ENCODE measurements at places on chromosomes 3 and 15.

DNA sequence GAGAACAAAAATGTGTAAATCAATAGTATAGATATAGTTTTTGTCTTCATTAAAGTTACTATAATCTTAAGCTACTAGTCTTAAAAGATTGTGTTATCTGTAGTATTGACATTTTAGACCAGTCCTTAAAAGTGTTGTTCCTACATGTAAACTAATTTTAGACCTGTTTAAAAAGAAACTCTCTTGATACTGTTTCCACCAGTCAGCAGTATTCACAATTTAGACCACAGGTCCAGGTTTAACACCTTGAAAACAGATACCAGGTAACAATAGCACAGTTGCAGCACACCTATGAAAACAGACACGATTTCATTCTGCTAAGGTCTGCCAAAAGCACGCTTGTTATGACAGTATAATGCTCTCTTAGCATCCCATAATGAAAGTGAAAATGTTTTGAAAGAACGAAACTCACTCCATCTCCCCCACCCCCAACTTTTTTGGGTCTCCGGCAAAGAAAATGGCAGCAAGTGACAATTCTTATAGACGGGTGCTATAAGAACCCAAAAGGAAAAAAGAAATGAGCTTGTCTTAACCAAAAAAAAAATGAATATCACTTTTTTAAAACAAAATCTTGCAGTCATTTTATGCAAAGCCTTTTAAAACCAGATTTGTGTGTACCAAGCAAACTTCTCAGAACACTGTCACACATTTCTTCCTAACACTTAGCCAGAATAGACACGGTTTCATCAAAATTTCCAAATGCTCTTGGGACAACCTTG is 1.6 kb downstream of the EIF4E3 start:
- DNase-seq = no peak

DNA sequence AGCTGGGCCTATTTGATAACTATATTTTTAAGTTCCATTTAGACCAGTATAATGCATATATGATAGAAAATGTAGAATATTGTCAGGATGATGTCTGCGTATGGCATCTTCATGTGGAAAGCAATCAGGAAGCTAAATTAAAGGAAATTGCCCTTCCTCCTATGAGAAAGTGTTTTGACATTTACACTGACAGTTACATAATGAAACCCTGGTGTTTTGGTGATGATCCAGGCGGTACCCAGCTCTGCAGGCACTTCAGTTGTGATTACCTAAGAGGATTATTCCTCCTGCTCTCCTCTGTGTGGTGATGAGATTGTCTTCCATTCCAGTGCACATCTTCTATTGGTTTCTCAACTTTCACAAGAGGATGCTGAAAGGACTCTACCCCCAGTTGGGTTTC is 126.5 kb upstream of the MITF start:
- DNase-seq = no peak

DNA sequence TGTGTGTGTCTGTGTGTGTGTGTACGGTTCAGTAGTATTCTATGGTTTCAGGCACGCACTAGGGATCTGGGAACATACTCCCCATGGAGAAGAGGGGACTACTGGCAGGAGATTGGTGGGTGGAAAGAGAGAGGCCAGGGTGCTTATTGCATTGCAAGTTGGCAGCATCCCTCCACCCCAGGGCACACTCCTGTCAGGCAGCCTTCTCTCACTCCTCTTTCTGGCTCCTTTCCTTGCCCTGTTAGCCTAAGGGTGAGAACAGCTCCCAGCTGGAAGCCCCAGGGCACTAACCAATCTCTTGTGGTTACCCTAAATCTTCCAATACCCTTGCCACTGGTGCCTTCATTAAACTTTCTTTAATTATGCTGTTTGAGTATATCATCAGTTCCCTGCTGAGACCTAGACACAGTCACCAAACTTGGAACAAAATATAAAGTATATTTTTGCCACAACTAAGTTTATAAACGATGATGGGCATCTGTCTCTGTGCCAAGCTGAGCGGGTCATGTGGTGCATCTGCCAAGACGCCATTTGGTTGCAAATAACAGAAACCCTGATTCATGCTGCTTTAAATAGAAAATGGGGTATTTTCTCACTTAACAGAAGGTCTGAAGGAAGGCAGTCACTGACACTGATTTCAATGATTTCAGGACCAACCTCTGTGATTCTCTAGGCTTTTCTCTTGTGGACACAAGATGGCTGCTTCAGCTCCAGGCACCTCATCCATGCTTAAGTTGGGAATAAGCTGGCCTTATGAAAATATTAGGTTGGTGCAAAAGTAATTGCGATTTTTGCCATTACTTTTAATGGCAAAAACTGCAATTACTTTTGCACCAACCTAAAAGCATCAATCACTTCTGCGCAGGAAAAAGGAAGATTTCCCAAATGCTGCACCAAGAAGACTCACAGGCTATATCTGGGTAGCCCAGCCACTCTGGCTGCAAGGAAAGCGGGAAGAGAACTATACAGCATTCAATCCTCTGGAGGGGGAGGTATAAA is 476.9 kb upstream of the PROK2 start:
- DNase-seq = no peak

- no peak for DNase-seq
Measured at GRCh38 chr15:33107950-33108349, 86.6 kb downstream of the FMN1 start.

DNA sequence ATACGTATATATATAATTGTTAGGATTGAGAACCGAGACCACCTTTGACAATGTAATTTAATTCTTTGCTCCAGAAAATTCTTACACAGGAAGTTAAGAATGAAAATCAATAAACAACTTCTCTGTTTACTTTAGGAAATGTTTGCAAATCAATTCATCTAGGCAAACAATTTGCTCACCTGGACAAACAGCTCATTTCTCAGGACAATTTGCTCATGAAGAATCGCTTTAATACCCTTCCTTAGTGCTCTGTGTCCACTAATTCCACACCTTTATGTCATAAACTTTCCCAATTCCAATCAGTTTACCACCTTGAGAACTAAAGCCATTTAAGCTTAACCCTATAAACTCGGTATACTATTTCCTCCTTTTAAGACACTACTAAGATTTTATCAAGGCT is 292.2 kb downstream of the BCHE start:
- DNase-seq = no peak

GRCh38 chr15:46732060-46732459 is 985.2 kb upstream of the SEMA6D start:
- no peak for DNase-seq

- no peak for DNase-seq
Measured at GRCh38 chr3:49916686-49917085, 12.9 kb downstream of the MON1A start.

DNA sequence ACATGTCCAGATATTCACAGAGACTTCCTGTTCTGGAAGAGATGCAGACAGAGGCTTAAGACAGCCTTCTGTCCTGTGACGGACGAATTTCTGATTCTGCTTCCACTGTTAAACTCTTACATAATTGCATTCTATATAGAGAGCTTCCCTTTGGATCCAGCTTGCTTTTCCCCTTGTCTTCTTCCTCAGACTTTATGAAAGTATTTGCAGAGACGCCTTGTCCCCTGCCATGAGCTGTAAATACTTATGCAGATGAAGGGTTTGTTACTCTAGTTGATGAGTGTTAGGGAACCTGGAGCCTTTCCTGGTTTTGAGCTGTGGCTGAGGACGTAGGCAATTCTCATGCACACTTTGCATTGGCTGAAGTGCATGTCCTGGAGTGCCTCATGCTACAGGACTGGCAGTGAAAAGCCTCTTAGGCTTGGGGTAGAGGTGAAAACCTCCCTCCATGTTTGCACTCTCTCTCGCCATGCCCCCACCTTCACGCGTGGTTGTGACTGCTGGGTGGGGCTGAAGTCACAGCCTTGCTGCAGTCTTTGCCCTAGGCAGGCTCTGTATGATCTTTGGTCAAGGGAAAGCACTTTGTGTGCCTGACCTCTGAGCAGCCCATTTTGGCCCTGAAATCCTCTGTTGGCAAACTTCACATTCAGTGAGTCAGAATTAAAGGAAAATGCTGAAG is 286.6 kb downstream of the PTPRG start:
- DNase-seq = no peak

DNA sequence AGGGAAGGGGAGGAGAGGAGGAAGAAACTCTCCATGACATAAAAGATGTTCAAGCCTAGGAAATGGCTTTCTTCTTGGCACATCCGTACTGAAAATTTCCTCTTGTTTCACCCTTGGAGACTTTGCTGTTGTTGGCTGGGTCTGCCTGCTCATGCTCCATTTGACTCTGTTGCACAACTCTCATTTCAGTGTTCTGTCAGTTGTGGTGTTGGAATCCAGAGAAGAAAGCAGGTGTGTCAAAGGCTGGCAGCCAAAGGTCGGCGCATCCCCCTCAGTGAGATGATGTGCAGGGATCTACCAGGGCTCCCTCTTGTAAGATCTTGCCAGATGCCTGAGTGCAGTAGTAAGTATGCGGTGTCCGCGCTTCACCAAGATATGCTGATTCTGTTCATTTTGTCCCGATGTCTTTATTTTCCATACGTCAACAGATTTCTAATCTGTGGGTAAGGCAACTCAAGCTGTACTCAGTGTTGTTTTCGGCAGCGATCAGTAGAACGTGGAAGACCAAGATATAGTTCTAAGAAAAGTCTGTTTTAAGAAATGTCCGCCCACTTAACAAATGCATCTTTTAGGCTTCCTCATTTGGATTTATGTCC is 265.2 kb upstream of the GOLGA6L4 start:
- no peak for DNase-seq

DNA sequence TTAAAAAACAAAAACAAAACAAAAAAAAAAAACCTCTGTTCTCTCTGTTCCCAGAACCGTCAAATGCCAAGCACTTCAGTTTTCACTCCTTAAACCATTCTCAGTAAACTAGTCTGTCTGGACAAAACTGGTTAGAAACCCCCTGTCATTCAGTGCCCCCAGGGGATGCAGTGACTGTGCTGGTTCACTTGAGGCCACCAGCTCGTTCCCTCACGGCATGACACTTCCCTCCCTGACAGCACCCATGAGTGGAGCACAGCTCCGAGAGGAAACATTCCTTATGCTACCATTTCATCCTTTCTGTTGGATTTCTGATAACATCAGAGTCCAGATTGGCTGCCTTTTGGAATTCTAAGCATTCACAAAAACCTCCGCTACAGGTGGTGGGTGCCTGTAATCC is 244.0 kb upstream of the TPM1 start:
- DNase-seq = no peak

DNA sequence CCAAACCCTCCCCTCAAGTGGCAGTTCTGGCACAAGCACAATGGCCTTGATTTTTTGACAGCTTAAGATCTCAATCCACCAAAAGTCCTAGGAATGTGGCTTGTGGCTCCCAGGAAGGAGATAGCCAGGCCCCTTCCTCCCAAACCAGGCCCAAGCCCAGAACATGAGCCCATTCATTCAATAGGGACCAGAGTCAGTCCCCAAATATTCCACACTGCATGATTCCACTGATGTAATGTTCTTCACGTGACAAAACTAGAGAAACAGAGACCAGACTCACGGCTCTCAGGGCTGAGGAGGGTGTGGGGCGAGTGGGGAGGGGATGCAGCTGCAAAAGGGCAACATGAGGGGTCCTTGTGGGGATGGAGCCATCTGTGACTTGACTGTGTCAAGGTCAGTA is 25.5 kb downstream of the ABTB1 start:
- no peak for DNase-seq

DNA sequence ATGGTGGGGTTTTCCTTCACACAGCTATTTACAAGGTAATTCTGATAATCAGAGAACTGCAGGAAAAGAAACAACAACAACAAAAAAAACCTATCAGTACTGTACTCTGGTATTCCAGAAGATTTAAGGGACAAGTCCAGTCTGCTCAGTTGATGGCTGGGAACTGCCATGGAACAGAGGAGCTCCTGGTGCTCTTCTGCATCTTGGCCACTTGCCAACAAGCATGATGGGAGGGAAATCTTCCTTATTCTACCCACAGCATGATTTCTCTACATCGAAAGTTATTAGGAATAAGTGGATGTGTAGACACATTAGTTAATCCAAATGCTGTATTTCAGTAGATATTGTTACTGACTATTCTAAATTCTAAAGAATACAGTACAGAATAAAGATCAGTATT is 51.7 kb downstream of the RASGRP1 start:
- no peak for DNase-seq

- DNase-seq = no peak
Measured at GRCh38 chr3:38969317-38970235, 82.2 kb downstream of the SCN11A start.

DNA sequence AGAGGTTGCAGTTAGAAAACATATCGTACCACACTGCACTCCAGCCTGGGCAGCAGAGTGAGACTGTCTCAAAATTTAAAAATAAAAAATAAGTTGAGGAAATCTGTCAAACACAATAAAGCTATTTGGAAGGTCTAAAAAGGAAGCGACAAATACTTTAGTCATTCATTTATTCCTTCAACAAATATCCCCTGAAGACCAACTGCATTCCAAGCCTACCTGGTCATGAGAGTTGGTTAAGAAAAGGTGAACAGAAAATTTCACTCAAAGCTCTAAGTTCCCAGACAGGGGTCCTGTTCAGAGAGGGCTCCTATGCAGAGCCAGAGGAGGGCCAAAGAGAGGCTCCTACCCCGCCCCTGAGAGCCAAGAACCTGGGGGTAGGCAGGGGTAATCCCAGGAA is 15.4 kb upstream of the PRKAR2A start:
- DNase-seq = no peak

- DNase-seq = no peak
Measured at GRCh38 chr15:30954674-30955073, 36.8 kb downstream of the MTMR10 start.

- DNase-seq = no peak
Measured at GRCh38 chr15:70060993-70061305, 36.8 kb downstream of the TLE3 start.

DNA sequence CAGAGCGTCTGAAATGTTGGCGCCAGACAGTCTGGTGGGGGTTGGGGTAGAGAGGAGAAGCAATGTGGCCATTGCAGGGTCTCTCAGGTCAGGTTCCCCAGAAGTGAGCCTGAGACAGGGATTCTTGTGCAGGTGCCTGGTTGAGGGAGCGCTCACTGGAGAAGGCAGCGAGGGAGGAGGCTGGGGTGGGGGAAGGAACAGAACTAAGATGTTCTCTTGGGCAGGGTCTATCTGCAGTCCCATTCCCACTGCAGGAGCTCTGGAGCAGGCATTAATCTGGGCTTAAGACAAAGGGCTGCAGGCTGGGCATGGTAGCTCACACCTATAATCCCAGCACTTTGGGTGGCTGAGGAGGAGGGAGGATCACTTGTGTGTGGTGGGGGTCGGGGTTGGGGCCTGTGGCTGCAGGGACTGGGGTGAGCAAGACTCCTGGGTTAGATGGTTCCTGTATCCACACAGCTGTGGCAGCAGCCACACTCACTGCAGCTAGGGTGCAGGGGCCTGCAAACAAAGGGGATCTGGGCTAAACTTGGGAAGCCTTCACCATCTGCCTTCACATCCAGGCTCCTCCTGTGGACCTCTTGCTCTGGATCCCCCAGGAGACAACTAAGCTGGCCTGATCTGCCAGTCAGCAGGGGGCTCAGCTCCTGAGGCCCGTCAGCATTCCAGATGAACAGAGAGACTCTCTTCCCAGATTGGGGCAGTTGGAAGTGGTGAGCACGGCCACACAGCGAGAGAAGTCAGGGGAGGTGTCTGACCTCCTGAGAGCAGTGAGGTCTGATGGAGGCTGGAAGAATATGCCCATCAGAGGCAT is 172.5 kb downstream of the ABHD5 start:
- DNase-seq = no peak

- no peak for DNase-seq
Measured at GRCh38 chr15:101470548-101471239, 18.8 kb downstream of the PCSK6 start.

- DNase-seq = no peak
Measured at GRCh38 chr3:31196881-31197364, 302.5 kb upstream of the GADL1 start.

- DNase-seq = no peak
Measured at GRCh38 chr3:194367992-194368841, 1.3 kb downstream of the LRRC15 start.

All from effector CD4-positive, alpha-beta T cell (primary cell).